HT1080 (cell line): ENCODE measurements at places on chromosomes 3 and 15.

DNA sequence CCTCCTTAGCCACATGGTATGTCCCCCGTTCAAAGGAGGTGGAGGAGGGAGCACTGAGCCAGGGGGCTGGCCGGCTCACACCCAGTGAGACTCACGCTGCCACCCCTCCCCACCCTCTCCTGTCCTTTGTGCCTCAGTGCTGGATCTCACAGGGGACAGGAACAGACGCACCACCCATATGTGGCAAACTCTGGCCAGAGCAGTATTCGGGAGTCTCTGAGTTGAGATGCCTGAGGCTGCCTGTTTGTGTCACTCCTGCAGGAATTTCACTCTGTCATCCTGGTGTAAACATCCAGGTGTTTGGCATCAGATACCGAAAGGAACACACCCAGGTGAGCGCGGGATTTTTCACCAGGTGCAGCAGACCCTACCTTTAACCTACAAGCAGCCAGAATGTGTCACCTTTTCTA is 25.7 kb downstream of the RGMA start:
- no peak for DNase-seq

DNA sequence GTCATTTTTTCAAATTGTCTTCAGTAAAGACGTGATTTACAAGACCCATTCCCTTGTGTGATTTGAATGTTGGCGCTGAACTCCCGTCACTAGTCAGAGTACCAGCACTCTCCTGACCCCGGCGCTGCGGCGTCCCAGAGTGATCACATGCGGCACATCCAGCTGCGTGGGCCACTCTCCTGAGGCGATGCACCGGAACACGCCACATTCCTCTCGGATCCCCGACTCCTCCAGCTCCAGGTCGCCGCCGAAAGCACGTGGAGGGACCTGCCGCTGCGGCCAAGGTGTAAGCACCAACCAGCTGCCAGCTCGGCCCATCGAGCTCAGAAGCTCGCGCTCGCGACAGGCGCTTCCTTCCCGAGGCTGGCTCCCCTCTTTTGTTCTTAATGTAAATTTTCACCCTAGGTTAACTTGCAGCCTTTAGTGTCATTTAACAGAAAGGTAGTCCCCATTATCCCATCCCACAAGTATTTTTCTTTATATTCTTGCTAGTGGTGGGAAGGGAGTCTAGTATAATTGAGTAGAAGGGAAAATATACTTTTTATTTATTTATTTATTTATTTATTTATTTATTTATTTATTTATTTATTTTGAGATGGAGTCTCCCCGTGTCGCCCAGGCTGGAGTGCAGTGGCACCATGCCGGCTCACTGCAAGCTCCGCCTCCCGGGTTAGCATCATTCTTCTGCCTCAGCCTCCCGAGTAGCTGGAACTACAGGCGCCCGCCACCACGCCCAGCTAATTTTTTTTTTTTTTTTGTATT is 61.7 kb upstream of the VGLL3 start:
- no peak for DNase-seq

DNA sequence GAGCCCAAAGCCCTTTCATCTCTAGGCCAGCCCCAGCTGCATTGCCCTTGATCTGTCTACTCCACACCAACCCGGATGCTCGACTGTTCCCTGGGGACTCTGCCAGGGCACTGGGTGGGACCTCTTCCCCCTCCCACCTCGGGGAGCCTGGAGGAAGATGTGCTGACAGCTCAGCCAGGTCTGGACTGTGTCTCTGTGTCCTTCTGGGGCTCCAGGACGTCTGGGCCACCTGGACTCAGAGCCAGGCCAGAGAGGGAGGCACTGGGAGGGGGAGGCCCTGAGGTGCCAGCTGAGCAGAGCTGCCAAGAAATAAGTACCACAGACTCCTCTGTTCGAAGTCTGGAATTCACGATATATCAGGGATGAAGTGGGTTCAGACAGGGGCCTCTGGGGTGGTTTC is 5.8 kb upstream of the HCN4 start:
- DNase-seq = no peak

DNA sequence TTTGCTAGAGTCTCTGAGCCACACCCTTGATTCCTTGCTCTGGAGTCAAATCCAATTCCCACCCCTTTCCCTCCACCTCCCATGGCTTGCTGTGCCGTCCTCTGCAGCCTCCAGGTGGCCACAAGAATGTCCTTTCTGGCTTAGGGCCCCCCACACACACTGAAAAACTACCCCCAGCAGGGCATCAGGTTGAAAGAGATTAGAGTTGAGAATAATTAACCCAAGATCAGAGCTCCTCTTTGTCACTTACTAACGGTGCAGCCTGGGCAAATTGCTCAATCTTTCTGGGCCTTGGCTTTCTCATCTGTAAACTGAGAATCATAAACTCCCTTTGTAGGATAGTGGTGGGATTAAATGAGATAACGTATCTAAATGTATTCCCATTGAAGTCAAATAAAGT is 78.5 kb downstream of the MRPL46 start:
- no peak for DNase-seq

DNA sequence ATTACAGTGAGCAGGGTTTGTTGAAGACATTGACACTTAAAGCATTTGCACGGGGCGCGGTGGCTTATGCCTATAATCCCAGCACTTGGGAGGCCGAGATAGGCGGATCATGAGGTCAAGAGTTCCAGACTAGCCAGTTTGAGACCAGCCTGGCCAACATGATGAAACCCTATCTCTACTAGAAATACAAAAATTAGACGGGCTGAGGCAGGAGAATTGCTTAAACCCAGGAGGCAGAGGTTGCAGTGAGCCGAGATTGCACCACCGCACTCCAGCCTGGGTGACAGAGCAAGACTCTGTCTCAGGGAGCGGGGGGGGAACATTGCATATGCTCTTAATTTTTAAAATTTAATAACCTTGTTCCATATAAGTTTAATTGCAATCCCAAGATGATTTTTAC is 11.9 kb downstream of the STT3B start:
- DNase-seq = no peak
